Hindlimb muscle (tissue), 1 donor: ENCODE measurements at places on chromosomes 12 and 14. TPM values are rescaled to one million over a fixed set of nuclear protein-coding genes. Genes with fewer than 3 reads are reported as not detected.

- no peak for DNase-seq
Observed at GRCh38 chr12:110005319-110005973, 6.2 kb downstream of the ANKRD13A start.

KRT75 gene
- not detected for polyA plus RNA-seq

- DNase-seq = peak; percentile 84
Observed at GRCh38 chr12:91109148-91109564, 2.1 kb downstream of the LUM start.

P2RX7 gene
- polyA plus RNA-seq = 2.5 TPM

VRTN gene
- polyA plus RNA-seq = not detected

DNA sequence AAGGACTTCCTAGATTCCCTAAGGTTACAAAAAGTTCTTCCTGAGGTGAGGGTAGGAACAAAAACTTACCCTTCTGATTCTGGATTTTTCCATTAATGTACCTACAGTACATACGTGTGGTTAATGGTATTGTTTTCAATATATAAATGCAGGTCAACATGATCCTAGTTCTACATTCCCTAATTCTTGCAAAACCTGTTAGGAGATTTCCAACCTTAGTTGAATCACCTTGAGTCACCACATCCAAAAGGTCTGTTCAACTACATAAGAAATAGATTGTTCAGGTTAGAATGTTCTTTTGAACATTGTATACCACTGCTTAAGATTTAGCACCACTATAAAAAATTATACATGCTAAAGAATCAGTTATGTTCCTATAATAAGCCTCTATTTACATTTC is 118.9 kb downstream of the GARIN6 start:
- DNase-seq = no peak

SAMD15 gene
- 0.35 TPM for polyA plus RNA-seq
